ENCODE measurements at places on chromosomes 3 and 15.

GRCh38 chr15:70512772-70513362 is 250.5 kb downstream of the UACA start:
- no peak for DNase-seq

DNA sequence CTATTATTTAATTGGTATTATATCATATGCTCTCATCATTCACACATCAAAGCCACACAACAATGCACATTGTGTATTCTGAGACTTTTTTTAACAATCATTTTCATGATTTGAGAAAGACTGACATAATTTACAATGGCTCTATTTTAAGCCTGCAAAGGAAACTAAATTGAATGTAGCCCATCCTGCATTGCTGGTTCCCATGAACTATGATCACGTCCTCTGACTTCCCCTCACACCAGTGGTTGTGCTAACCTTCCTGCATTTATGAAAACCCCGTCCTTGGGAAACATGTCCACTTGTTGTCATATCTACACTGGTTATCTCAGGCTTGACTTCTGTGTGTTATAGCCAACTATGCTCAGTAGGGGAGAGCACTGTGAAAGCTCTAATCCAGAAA is 546.2 kb downstream of the MECOM start:
- no peak for DNase-seq

GRCh38 chr3:64684715-64685261 is 3.0 kb downstream of the ADAMTS9 start:
- DNase-seq, result no peak

GRCh38 chr15:91894606-91895005 is 41.1 kb downstream of the SLCO3A1 start:
- DNase-seq, result no peak

DNA sequence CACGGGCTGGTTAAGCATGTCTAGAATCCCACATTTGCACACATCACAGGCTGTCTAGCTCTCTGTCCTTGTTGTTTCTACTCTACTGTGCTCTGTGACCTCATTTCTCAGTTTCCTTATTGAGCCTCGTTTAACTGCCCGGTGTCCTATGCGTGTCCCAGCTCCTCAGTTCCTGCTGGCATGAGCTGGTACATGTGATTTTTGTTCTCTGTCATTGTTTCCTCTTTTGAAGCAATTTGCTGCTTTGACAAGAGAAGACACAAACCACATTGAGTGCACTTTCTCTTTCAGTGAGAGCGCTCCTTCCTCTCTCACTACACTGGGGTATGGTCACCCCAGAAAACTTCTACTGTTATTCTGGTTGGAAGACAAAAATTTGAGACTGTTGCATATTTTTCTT is 563.5 kb downstream of the PDCD6IP start:
- no peak for DNase-seq
